CD4-positive, alpha-beta T cell treated with Interleukin-10 for 1 hour (primary cell): ENCODE measurements at places on chromosomes 6 and 20.
A peak's percentile ranks its signal among the peaks of the same experiment; 100 is the strongest.

DNA sequence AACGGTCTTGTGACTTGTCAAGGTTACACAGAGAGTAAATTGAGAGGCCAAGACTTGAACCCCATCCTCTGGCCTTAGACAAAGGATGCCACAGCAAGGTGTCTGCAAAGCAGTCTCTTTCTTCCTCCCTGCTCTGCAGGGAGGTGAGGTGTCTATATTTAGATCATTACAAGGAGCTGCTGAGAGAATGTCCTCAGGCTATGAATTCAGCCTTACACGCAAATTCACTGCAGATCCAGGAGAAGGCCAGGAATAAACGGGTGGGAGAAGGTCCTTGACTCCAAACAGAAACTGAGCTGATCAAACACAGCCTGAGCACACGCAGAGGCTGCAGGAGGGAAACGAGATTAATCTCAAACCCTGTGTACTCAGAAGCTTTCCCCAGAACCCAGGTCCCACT is 48.6 kb upstream of the PTPRT start:
- no peak for DNase-seq

DNA sequence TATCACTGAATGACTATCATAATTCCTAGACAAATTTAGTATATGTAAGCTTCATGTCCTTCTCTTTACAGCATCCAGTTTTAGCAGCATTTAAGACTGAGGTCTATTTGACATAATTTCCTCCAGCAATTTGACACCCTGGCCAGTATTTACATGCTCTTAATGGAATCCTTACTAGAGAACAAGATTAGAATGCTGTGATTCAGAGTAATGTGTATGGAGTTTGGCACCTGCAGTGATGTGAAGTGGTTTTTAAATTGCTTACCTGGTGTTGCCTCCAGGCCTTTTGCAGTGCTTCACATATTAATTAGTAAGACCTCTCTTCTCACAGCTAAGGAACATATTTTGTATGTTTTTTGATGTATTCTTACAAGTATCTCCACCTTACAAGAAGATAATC is 9.8 kb downstream of the NKX2-4 start:
- DNase-seq, result no peak

DNA sequence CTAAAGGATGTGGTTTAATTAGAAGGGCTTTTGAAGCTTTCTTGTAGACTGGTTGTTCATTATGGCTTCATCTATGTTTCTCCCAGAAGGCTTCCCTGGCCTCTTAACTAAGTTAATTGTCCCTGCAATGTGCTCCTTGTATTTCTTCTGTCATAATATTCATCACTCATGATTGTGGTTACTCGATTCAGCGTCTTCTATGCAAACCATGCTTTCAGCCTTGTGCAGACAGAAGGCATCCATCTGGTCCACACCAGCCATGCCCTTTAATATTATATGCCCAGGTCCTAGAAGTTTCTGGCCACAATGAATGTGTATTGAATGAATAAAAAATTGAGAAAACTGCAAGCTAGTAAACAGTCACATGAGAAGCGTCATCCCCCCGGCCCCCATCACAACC is 163.2 kb downstream of the KHDC1L start:
- DNase-seq, result no peak

GRCh38 chr6:147177286-147177685 is 26.9 kb upstream of the STXBP5 start:
- no peak for DNase-seq

- DNase-seq, result no peak
Measured at GRCh38 chr20:34583544-34583943, 25.0 kb downstream of the MAP1LC3A start.

- DNase-seq, result no peak
Measured at GRCh38 chr6:158018041-158018771, 36.5 kb downstream of the SYNJ2 start.

DNA sequence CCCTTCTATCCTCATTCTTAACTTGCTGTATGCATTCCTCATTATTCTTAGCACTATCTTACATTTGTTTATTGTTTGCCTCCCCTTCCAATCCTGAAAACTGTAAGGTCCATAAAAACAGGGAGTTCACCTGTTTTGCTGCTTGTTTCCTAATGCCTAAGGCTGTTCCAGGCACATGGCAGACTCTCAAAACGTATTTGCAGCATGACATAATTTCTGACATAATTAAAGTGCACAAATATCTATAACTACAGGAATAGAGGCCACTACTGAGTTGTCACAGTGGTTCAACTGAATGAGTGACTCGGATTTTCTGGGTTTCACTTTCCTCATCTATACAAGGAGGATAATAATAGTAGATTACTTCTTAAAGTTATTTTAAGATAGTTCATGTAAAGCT is 83.0 kb downstream of the HFE start:
- peak; percentile 42 for DNase-seq

DNA sequence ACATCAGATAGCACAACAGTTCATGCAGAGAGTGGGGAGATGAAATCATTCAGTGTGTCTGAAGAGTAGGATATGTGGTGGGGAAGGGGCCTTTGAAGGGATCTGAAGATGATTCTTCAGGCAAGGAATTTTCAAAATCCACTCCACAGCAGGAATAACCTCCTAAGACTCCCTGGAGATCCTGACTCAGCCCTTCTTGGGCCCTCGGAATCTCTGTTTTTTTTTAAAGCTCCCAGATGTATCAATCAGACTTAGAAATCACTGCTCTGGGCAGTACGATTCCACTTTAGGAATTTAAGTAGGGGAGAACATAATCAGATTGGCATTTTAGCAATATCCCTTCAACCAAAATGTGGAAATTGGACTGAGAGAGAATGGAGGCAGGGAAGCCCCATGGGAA is 55.5 kb downstream of the RIOK1 start:
- DNase-seq, result no peak

GRCh38 chr6:53437557-53438202 is 88.9 kb upstream of the ELOVL5 start:
- DNase-seq, result peak; percentile 47

DNA sequence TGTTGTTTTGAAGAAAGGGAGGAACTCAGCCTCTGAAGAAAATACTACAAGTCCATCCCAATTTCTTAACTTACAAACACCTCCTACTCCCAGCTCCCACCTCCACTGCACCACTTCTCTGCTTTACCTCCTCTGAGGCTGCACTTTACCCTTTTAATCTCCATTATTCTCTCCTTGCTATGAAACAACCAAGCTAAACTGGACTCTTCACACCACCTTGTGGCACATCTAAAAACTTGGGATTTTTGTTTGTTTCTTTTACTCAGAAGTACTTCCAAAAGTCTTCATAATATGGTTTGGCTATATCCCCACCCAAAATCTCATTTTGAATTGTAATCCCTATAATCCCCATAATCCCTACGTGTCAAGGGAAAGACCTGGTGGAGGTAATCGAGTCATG is 142.2 kb downstream of the MOXD1 start:
- no peak for DNase-seq

GRCh38 chr6:149711711-149712110 is 6.2 kb downstream of the LATS1 start:
- DNase-seq, result no peak

DNA sequence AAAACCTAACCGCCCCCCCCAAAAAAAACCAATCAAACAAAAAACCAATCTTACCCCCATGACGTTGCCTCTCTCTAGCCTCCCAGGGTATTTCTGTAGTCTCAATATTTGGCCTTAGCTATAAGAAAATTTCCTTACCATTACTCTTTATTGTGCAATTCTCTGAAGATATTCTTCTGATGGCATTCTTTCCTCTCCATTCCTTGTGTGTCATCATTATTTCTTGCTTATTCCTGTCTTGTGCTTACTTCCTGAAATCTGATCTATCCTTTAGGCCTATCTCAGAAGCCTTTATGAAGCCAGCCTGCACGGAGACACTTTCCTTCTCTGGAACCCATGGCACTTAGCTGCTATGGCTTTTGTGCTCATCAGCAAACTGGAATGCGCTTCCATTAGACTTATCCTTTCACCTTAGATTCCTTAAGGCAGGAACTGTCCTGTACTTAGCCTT is 65.9 kb upstream of the DDR1 start:
- DNase-seq, result no peak

DNA sequence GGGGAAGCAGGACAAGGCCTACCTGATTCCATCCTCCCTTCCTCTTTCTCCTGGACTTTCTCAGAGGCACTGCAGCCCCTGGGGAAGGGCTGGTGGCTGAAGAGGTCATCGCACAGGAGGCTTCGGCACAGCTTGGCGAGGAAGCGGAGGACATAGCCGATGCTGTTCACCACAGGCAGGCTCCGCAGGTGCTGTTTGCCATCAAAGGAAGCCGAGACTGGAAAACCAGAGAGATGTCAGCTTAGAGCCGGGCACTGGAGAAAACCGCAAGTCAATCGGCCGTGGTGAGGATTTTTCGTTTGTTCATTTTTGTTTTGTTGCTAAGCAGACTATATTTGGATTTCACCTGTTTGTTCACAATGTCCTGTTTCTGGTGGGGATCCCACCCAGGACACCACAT is 79.2 kb downstream of the SCML4 start:
- no peak for DNase-seq

DNA sequence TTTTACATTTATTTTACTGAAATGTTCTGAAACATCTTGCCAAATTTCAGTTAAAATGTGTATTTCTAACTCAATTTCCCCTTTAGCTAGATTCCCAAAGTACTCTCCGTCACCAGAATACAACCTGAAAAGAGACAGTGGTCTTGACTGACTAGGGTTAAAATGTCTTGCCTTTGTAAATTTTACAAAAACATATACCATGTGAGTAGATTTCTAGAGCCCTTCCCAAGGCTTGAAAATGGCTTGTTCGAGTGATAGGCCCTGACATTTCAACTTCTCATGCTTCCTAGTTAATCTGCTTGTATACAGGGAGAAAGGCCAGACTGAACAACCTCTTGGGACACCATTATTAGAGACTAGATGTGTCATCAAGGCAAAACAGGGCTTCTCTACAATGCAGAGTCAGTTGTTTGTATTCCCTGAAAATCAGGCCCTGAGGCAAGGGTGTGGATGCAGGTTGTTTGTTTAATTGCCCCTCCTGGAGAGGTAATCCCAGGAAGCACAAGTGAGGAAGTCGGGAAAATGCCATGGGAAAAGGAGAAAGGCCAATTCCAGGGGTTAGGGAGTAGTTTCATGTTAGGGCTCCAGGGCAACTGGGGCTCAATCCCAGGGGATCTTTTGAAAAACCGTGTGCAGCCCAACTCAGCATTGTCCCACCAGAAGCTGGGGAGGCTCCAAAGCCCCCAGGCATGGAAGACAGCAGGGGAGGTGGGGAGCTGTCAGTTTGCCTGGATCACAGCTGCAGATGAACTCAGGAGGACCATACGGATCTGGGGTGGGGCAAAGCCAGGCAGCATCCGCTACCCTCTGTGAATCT is 11.6 kb upstream of the TFB1M start:
- no peak for DNase-seq

DNA sequence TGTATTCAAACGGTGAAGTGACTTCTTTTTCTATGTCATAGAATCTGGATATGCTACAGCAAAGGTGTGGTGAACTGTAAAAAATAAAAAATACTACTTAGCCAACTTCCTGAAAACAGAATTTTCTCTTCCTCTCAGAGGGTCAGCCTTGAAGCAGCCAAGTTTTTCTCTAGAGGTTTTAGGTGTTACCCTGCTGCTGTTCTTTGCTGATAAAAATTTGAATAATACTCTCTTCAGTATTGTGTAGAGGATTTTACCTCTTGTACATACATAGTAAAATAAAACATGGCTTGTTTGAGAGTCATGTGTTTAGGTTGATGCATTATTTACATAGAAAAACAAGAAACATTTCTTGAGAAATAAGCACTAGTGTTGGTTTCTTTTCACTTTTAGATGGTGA is 458.4 kb downstream of the TBC1D32 start:
- no peak for DNase-seq
